NCI-H510A treated with DMSO at 0.1 percent for 48 hours (cell line): ENCODE measurements at places on chromosomes 1 and 21.
A peak's percentile ranks its signal among the peaks of the same experiment; 100 is the strongest.

DNA sequence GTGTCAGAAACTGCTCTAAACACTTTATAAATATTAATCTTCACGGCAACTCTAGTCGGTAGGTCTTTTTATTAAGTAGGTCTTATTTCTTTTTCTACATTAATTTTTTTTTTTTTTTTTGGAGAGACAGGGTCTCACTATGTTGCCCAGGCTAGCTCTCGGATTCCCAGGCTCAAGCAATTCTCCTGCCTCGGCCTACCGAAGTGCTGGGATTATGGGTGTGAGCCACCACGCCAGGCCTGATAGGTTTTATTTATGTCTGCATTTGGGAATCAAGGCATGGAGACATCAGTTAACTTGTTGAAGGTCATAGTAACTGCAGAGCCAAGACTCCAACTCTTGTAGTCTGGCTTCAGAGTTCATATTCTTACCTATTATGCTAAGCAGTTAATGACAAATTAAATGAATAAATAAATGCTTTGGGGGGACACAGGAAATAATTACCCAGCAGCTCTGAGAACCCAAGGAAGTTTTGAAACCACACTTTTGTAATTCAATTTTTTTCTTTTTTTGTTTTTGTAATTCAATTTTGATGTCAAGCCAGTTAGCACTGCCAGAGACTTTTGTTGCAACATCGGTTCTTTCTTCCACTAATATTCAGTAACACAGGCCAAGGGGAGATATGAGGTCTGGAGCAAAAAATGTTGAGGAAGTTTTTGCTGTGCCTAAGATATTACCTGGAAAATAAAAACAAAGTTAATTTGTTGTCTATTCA is 9.4 kb upstream of the UAP1 start:
- DNase-seq = no peak

DNA sequence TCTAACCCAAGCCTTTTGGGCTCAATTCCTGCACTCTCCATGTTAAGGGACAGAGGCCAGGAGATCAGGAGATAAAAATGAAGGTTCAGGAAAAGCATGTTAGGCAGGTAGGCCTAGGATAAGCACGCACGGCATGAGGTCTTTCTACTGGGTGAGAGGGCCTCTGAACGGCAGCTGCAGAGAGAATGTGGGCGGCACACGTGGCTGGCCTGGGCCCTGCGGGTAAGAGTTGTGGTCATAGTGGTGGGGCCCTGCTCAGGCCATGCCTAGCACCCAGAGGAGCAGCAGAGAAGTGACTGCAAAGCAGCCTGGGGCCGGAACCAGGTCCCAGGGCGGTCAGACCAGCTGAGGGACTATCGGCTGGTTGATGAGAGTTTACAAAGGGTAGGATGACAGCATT is 7.5 kb upstream of the FOXO6 start:
- DNase-seq = peak; percentile 41

GRCh38 chr1:212132025-212132424 is 96.5 kb downstream of the DTL start:
- no peak for DNase-seq

DNA sequence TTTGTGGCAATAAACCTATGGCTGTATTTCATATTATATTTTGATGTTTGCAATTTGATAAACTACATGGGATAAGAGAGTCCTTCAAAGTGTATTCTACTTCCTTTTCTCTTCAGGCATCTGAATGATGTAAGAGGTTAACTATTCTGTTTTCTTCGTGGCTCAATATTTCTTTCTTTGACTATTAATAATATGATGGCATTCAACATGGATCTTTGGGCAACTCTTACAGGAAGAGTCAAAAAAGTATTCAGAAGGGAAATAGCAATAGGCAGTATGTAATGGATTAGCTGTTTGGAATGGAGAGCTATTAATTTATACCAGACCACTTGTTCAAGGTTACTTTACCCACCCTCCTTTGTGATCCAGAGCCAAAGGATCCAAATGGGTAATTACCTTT is 74.4 kb downstream of the HMCN1 start:
- no peak for DNase-seq

GRCh38 chr21:42002421-42002958 is 7.7 kb downstream of the ZBTB21 start:
- DNase-seq = no peak

GRCh38 chr1:232239998-232240397 is 389.9 kb downstream of the SIPA1L2 start:
- peak; percentile 70 for DNase-seq
